ENCODE measurements at places on chromosomes 5 and 9.

GRCh38 chr5:60482301-60482700 is 217.7 kb downstream of the DEPDC1B start:
- DNase-seq, result no peak

DNA sequence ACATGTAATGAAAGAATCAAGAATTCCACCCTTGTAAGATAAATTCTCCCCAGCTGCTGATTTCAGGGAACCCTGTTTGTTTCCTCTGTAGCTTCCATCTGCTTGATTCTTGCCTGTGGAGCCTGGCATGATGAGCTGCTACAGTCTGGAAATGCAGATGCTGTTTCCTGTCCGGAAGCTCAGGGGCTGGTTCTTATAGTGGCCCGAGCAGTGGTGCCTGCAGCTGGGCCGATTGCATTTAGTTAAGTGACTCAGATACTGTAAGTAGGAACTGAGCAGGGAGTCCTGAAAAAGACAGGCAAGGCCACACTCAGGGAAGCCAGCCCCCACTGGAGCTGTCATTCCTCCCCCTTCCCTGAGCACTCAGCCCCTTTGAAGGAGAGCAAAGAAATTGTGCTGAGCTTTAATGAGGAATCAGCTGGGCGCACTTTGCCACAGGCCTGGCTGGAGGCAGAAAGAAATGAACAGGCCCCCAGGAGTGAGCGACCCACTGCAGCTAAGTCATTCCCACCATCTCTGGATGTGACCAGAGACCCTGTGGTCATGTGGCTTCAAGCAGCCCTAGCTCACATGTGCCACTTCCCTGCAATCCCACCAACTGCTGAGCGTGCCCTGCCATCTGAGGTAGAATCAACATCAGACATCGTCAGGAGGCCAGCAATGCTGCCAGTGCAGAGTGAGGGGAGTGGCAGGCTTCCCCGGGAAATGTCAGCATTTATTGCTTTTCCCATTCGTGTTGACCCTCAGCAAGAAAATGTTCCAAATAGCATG is 206.0 kb upstream of the WWC1 start:
- DNase-seq, result no peak

DNA sequence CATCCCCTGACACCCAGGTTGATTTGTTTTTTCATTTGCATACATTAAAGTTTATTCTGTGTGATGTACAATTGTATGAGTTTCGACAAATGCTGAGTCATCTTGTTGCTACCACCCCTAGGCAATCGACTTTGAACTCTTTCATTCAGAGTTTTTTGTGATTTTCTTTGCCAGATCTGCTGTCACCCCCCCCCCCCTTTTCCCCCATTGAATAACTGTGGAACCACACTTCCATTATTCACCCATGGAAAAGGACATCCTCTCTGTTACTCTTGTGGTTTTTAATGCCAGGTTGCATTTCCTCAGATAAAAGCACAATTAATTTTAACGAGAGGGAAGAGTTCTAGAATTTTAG is 13.7 kb upstream of the FAM120AOS start:
- no peak for DNase-seq

- DNase-seq, result peak; percentile 87
Observed at GRCh38 chr9:684941-685340, 156.6 kb upstream of the DMRT1 start.

DNA sequence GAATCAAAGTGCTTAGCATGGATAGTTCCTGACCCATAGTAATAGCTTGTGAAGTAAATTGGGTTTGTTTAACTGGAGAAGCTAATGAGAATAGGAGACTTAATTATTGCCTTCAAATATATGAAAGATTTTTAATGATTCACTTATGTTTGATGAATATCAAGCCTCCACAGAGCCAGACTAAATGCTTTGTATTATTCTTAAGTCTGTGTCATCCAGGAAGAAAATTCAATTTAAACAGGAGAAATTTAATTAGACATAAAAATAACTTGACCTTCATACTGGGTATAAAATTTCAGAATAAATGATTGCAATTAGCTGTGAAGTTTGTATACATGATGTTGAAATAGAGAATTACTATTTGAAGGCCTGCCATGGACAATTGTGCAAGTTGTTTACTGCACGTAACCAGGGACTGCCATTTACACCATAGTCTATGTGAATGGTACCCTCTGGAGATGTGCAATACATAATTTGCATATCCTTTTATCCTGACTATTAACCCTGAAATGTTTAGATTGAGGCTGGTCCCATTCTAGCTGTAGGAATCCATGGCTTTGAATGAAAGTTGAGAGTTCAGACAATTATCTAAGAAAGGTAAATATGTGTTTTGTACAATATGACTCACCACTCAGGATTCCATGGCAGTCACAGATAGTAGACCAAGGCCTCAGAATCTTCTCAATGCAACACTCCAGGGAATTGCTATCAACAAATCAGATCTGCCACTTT is 133.5 kb upstream of the IL12B start:
- DNase-seq, result no peak

GRCh38 chr5:137155261-137156000 is 343.7 kb downstream of the SPOCK1 start:
- DNase-seq, result no peak

GRCh38 chr5:53819482-53819881 is 259.0 kb downstream of the NDUFS4 start:
- no peak for DNase-seq

Data from fibroblast of mammary gland (primary cell).